ENCODE measurements at places on chromosomes 6 and 20.

- DNase-seq, result no peak
These were observed 16.4 kb upstream of the COL12A1 start for GRCh38 chr6:75222261-75222660.

GRCh38 chr20:44527716-44528199 lies 5.9 kb upstream of the SERINC3 start:
- DNase-seq, result no peak

- DNase-seq, result no peak
These were observed 426.0 kb downstream of the LMBRD1 start for GRCh38 chr6:69370763-69371162.

DNA sequence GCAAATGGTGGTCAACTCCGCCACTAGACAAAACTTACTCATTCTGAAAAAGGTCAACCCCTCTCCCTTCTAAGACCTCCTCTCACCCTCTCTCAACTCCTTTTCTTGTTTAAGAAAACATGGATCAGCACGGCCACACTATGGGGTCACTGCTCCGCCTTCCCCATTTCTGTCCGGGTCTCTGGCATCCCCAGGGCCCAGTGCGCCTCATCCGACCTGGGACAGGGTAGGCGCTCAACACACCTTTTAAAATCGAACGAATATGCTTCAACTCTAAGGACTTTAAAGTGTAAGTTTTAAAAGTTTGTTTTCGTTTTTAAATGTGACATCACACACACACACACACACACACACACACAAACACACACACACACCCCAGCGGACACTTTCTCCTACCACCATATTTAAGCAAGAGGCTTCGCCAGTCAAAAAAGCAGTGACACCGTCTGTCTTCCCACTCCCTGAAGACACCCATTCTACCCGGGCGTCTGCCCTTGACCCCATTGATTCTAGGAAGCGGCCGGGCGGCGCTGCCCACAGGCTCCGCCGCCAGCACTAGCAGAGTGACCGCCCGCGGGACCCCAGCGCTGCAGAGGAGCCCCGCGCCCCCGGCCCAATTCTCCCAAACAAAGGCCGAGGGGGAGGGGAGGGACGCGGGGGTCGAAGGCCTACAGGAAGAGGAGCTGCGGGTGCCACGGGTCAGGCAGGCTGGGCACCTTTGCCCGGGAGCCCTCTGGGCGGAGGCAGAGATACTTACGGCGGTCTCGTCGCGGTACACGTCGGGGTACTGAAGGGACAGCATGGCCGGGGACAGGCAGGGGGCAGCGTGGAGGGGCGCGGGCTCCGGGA lies 568 bp downstream of the PREP start:
- DNase-seq, result no peak

DNA sequence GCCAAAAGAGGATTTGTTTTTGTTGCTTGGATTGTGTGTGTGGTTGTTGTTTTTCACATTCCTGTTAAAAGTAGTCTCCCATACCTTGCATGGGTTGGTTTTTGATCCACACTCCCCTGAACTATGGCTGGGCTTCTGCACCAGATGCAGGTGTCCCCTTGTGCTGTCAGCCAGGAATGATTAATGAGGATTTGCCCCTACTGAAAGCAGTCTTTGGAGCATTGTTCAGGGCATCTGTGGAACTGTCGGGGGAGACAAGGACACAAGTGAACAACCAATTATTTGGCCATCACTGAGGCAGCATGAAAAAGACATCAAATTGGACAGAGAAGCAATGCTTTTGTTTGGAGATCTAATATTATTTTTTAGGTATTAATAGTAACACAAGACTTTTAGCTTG lies 373.2 kb upstream of the MMS22L start:
- DNase-seq, result no peak

DNA sequence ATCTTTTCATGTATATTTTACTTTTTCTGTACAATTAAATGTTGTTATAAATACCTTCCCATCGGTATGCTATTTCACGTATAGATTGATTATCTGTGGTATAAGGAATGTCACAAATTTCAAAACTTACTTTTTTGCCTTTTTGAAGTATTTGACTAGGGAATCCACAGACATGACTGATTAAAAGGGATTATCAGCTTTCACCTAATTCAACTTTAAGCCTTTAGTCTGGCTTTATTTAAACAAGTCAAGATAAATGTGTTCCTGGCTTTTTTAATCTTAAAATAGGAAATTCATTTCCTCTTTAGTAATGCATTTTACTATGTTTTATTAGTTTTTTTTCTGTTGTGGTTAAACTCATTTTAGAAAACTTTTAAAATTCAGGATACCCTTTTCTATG lies 160.0 kb downstream of the MACROD2 start:
- DNase-seq, result no peak

DNA sequence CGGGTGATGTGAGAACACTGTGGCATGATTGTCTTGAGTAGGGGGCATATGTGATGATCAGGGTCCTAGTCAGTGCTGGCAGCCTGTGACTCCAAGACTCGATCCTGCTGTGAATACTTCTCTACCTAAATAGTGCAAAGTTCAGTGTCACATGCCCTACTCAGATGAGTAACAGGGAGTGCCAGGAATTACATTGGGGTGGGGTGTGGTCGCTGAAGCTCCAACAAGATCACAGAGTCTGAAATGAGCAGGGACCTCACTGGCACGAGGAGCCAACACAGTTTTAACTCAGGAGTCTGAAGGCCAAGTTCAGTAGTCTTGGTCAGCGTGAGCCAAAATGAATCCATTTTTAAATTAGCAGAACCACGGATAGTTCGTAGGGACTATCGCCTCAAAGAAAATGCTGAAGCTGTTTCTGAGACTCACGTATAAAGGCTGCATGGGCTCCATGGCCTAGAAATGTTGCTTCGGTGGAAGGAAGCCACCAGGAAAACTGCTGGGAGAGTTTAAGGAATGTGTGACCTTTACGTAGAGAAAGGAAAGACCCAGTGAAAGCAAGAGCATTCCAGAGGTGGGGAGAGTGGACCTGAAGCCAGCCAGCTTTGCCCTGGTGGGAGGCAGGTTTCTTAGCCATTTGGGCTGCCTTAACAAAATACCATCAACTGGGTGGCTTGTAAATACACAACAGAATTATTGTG lies 72.2 kb downstream of the RPP40 start:
- no peak for DNase-seq

DNA sequence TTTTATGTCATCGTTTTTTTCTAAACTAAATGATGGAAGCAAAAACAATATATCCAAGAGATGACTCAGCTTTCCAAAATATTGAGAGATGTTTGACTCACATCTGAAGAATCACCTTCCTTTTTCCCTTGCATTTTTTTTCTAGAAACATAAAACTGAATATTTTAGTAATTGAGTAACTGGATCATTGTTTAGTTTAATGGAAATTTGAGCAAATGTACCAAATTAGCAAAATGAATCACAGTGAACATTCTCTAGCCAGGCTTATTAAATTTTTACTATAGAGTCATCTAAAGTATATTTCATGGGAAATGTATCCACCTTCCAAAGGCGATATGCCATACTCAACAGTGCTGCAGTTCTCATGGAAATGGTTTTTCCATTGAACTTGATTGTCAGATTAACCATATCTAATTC lies 145.5 kb downstream of the TENT5A start:
- DNase-seq, result no peak

All from NT2/D1 (cell line).